ENCODE measurements at places on chromosomes 2 and 18.

GRCh38 chr2:121722479-121722878 lies 14.2 kb downstream of the NIFK start:
- DNase-seq, result peak; percentile 82

- peak; percentile 40 for DNase-seq
Measured at GRCh38 chr18:45680066-45680690, 43.8 kb upstream of the SLC14A1 start.

- no peak for DNase-seq
Measured at GRCh38 chr2:230861552-230862255, 3.0 kb upstream of the ITM2C start.

DNA sequence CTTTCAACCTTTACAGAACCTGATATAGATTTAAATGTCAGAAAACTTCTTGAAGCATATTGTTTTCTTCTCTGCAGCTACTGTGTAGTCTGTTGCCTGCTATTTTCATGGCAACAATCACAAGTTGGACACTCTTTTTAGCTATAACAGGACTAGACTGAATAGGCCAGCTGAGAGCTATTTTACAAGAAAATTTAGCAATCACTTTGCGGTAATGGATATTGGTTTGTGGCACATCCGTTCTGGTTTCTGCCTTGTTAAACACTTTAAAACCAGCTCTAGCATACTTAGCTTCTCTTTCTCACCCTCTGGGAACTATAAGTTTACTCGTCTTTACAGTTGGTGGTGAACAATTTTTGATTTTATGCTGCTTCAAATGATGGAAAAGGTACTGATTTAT lies 125.7 kb downstream of the MAP2 start:
- DNase-seq, result no peak

DNA sequence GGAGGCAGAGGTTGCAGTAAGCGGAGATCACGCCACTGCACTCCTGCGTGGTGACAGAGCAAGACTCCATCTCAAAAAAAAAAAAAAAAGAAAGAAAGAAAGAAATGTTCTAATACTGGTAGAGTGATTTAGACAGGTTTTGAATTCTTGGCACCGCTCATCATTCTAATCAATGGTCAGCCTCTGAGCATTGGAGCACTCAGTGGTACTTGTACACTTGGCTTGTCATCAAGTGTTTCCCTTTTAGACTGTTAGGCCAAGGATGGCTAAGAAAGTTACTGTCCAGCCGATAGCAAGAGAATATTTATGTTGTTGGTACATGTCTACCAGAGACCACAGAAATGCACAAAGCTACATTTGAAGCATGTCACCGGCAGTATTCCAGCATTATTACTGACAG lies 444.1 kb upstream of the RAB12 start:
- DNase-seq, result no peak

- no peak for DNase-seq
Measured at GRCh38 chr2:235347691-235348090, 146.2 kb upstream of the AGAP1 start.

DNA sequence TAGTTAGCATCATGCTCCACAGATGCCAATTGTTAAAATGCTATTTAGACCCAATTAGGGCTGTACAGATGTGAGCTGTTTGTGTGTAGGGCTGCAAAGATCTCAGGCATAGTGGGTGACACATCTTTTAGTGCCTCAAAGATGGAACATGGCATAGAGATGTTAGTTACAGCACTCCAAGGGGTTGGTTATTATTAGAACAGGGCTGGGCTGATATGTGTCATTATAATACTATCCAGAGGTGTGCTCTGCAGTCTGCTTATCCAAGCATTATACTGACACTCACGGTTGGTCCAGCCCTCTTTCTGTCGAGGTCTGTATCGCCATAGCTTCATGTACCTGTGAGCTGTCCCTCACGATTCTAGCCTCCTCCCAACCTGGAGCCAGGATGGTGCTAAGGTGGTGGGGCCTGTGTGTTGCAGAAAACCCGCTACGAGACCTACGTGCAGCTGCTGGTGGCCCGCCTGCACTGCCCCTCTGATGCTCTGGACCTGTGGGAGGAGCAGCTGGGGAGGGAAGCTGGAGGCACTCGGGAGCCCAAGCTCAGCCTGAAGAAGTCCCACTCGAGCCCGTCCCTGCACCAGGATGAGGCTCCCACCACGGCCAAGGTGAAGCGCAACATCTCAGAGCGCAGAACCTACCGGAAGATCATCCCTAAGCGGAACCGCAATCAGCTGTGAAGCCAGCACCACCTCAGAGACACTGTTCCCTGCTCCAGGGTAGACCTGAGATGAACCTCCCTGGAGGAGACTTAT lies 27.1 kb downstream of the PSD4 start:
- no peak for DNase-seq

- no peak for DNase-seq
Measured at GRCh38 chr2:27522400-27522945, 25.8 kb downstream of the GCKR start.

GRCh38 chr2:52594026-52594425 lies 1173.6 kb upstream of the CHAC2 start:
- DNase-seq, result no peak

DNA sequence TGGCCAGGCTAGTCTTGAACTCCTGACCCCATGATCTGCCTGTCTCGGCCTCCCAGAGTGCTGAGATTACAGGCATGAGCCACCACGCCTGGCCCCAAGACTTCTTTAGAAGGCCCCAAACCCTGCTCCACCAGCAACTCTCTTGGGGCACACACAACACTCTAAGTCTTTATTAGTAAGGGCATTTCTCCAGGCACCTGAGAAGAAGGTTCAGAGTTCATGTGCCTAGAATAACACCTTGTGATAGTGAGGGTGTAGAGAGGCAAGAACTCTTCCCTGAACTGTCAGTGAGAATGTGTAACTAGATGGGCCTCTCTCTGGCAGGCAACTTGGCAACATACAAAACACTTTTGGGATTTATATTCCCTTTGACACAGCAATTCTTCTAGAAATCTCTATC lies 43.8 kb downstream of the SH2D6 start:
- no peak for DNase-seq

DNA sequence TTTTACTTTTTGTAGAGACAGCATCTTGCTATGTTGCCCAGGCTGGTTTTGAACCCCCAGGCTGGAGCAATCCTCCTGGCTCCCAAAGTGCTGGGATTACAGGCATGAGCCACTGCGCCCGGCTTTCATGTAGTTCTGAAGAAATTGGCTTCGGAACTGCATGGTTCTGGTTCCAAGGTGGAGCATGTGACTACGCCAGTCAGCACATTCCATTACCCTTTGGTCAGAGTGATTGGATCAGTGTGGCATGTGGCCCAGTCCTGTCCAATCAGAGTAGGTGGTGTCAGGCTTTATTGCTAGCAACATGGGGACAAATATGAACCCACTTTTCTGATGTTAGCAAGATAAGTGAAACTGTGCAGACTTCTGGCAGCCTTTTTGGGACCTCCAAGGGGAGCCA lies 16.3 kb upstream of the ATOH8 start:
- no peak for DNase-seq

DNA sequence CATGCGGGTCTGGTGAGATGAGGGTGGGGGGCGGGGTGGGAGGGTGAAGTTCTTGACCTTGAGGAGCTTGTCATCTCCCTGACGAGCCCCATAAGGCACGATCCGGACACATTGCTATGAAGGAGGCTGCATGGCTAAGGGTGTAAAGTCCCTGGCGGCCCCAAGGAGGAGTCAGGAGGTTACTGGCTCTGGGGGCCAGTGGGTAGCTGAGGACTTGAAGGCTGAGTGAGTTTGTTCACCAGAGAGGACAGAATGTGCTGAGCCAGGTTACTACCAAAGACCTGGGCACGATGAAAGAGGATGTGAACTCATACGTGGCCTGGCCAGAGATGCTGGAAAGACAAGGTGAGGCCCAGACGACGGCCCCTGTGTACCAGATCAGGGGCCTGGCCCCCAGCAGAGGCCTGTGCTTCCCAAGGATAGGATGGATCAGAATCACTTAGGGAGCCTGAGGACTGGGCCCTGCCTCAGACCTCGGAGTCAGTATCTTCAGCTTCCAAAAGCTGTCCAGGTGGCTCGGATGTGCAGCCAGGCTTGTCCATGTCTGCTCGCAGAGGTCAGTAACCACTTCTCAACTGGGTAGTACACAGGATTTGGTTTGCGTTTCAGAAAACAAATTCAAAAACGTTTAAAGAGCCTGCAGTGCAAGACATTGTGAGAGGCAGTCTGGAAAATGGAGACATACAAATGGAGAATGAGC lies 110.9 kb downstream of the RNF144A start:
- DNase-seq, result no peak

DNA sequence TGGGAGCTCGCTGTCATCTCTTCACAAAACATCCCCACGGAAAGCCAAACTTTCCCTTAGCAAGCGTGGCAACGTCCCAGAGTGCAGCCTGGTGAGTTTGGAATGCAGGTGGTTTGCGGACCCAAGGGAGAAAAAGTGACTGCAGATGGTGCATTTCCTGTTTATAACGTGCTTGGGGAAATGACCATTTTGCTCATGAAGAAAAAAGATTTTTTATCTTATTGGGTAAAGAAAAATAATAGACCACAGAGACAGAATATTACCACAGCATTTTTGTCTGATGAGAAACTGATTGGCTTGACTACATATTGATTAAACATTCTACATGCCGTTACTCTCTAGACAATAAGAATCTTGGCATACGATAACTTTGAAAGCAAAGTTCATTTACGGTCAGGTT lies 136.5 kb downstream of the COPS8 start:
- no peak for DNase-seq

- DNase-seq, result no peak
Measured at GRCh38 chr2:147872967-147873366, 28.1 kb downstream of the ACVR2A start.

DNA sequence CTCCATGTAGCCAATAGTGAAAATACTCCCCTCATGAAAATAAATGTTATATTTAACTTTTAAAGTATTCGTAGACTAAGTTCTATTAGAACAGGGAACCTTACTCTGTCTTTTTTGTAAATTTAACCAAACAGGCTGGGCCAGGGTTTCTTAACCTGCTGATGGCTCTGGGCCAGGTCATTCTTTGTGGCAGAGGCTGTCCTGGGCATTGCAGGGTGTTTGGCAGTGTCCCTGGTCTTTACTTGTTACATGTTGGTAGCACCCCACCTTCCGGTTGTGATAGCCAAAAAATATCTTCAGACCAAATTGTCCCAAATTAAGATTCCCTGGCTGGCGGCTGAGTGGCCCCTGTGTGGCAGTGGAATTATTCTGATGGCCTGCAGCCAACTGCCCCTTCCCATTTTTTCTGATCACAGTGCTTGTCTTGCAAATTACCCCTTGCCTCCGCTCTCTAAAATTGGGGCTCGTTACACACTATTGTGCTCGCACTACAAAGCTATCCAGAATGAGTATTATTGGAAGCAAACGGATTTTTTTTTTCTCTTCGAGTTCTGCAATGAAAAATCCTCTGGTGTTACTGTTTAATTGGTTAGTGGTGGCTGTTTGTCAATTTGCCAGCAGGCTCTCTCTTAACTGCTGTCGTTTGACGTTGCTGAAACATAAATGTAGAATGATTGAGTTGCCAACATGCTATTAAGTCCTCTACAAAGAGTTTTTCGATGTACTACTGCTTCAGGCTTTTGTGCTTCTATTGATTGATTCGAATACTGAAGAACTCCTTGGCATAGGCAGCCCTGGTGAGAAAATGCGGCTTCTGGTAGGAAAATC lies 216.9 kb downstream of the SH3RF3 start:
- DNase-seq, result no peak

- no peak for DNase-seq
Measured at GRCh38 chr18:42586601-42587000, 528.9 kb downstream of the RIT2 start.

GRCh38 chr18:58997811-58998337 lies 133.2 kb downstream of the ZNF532 start:
- no peak for DNase-seq

GRCh38 chr18:32732165-32732564 lies 40.7 kb downstream of the KLHL14 start:
- no peak for DNase-seq

- no peak for DNase-seq
Measured at GRCh38 chr2:142200062-142200461, 69.2 kb upstream of the LRP1B start.

DNA sequence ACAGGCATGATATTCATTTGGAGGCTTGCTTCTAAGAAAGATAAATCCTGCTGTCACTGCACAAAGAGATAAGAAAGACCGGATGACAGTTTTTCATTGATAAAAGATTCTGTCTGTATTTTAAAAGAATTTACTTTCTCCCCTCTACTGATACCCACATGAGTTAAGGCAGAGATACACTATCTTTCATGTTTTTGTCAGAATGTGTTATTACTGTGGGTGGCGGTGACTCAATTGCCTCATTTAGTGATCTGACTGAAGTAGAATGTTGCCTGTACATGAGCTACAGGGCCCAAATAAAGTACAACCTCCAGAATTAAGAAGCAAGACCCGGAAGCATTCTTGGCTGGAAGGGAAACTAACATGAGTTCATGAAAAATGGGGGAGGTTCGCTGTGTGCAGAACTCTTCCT lies 480.0 kb downstream of the SLC4A3 start:
- DNase-seq, result no peak

DNA sequence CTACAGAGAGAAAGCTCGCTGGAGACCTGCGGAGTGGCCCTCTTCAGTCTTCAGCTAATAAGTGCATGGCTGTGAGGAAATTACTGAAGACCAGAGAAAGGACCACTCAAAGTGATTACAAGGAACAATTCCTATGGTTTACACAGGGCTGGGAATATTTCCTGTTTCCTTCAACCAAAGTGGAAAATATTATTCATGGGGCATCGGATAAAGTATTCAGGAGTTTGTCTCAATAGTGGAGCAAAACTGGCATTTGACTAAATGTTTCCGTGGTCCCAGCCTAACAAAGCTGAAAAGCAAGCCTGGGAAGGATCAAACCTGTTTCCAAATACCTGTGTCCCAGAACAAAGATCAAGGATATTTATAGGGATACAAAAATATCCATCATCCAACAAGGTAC lies 32.0 kb upstream of the CNGA3 start:
- no peak for DNase-seq

DNA sequence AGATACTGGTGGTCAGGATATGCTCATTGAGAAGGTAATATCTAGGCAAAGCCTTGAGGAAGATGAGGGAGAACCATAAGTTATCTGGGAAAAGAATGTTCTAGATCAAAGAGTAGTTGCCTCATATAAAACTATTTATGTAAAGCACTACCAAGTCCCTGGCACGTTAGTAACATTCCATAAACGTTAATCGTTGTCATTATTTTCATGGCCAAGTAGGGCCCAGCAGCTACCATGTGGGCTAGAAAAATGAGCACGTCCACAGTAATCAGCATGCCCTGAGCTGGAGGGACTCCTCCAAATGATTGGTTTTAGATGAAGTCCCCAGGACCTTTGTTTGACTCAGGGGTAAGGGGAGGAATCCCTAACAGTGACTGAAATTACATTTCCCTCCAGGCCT lies 32.7 kb upstream of the AFTPH start:
- no peak for DNase-seq

DNA sequence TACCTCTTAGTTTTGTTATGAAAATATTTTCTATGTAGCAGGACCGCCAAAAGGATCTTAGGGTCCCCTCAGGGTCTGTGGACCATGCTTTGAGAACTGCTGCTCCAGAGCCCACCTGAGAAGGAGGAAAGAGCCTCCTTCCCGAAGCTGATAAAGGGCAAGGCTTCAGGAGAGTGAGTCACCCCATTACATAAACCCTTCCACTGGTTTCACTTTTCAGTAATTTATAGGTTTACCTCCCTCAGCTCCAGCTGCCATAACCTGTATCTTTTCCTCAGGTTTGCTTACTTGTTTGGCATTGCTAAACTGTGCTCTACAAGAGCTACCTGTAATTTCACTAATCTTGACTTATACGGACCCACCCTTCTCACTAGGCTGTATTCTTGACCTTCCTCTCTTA lies 6.6 kb downstream of the TTLL4 start:
- peak; percentile 33 for DNase-seq
